Activated T-helper 1 cell treated with Interleukin-2 at 50 U/mL for 16 hours (primary cell): ENCODE measurements at places on chromosomes 6 and 20.

GRCh38 chr20:42267793-42268384 lies 649.7 kb upstream of the CHD6 start:
- no peak for DNase-seq

GRCh38 chr20:50388733-50389437 lies 121.3 kb upstream of the PTPN1 start:
- no peak for DNase-seq

DNA sequence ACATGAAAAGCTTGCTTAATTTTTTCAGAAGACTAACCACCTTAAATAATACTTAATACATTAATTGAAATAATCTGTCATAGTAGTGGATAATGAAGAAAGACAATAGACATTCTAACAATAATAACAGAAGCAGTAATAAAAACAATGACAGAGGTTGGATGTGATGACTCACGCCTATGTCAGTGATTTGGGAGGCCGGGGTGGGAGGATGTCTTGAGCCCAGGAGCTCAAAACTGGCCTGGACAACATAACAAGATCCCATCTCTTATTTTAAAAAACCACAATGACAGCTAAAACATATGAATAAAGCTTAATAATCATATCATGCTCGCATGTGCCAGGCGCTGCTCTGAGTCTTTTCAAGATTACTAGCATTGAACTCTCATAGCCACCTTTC lies 105.5 kb downstream of the IPCEF1 start:
- DNase-seq = no peak

GRCh38 chr6:104896914-104897313 lies 37.2 kb upstream of the HACE1 start:
- no peak for DNase-seq

DNA sequence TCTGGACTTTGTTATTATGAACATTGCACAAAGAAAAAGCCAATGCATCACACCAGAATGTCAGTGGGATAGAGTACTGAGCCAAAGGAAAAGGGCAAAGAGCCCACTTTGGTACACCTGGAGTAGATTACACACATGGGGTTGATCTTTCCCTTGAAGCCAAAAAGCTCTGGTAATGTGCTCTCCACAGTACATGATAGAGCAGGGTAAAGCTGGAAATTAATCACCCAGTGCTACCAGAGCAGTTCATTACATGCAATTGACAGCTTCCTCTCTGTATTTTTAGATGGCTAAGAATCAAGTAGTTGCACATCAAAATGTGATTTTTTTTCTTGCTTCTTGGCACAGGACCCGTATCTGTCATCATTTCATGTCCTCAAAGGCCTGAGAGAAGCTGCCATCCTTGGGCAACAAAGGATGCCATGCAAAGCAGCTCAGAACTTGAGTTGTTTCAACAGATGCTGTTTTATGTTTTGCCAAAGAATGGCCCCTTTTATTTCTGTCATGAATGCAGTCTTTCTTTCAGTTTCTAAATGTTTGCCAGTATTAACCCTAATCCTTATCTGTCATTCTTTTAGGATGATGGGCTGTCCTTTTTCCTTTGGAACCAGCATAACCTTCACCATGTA lies 88.1 kb downstream of the HDGFL1 start:
- DNase-seq = no peak

- no peak for DNase-seq
Observed at GRCh38 chr6:162294029-162294428, 433.5 kb downstream of the PRKN start.

GRCh38 chr6:62615366-62616015 lies 329.5 kb upstream of the KHDRBS2 start:
- no peak for DNase-seq

DNA sequence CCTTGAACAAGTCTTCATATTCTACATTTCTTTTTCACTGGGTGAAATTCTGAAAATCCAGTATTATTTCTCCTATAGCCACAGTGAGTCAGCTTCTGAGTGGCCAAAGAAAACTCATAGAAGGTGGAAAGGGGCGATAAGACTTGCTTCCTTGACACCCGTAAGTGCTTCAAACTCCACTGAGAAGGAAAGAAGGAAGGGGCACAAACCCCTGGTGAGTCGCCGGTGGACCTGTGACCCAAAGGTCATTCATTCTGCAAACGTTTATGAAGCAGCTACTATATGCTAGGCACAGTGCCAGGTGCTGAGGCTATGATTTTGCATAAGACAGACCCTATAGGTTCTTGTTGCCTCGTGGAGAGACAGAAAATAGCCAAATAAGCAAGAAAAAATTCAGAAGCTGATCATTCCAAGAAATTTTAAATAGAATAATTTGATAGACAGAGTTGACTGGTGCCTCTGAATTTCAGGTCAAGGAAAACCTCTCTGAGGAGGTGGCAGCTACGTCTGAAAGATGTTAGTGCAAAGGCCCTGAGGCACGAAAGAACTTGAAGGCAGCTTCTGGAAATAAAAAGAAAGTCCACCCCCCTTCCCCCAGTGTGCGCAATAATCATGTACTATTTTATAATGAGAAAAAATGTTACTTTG lies 118.2 kb downstream of the CD24 start:
- no peak for DNase-seq

- DNase-seq = no peak
Observed at GRCh38 chr6:43807228-43808061, 37.4 kb downstream of the VEGFA start.

DNA sequence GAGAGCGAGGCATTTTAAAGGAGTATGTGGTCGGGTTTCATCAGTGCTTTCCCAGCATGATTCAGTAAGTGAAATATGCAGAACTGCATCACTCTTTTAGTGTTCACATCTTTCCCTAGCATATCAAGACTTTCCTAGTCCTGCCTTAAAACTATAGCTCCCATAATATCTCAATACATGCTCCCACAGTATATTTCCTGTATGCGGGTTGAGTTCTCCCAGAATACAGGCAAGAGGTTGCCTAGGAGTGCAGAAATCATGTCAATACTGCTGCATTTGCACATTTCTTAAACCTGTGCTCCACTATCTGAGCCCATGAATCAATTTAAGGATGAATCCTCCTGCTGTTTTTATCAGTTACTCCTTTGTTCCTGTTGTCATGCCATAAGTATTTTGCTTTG lies 386.6 kb upstream of the SLC35B3 start:
- no peak for DNase-seq

DNA sequence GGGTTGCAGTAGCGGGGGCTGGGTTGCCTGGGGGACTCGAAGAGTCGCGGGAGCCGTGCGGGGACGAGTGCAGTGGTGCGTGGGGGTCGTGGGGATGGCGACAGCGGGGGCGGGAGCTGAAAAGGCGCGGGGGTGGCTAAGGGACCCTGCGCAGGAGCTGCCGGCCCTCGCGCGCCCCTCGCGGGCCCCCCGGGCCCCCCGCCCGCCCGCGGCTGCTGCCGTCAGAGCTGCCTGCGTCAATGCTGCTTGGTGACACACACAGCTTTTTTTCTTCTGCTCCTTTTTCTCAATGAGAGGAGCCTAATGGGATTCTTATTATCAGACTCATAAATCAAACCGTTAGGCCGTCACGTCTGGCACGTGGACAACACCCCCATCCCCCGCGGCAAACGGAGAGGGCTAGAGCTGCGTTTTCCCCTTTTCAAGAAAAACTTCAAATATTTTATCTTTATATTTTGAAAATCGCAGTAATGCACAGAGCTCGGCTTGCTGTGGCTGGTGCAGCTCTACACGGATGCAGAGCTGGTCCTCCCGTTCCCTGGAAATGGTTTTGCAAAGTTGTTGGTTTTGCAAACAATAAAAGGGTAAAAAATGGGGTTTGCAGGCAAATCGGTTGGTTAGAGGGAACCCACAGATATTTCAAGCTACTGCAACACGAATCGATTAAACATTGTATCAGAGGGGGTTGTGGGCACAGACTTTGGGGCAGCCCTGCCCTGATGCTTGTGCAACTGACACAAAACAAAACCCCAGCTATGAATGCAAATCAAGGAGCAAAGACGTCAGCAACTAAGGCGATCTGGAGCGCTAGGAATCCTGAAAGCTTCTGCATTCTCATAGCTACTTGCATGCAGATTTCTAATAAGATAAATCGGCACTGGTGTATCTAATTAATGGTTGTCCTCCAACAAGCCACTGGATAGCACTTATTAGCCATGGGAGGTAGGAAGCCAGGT lies 161.4 kb downstream of the TBXT start:
- no peak for DNase-seq

DNA sequence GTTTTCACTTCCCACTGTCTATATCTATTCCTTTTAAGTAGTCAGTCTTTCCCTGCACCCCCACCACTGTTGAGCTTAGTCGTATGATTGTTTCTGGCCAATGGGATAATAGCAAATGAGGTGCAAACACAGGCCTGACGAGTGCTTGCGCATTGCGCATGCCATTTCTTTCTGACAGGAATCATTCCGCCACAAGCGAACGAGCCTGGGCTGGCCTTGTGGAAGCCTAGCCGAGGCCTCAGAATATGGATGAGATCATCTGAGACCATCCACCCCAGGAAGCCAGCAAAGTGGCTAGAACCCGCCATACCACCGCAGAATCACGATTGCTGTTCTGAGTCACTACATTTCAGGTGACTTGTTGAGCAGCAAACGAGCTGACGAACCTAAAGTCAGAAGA lies 52.2 kb upstream of the PRL start:
- DNase-seq = no peak

GRCh38 chr20:562232-562897 lies 18.8 kb upstream of the CSNK2A1 start:
- no peak for DNase-seq

DNA sequence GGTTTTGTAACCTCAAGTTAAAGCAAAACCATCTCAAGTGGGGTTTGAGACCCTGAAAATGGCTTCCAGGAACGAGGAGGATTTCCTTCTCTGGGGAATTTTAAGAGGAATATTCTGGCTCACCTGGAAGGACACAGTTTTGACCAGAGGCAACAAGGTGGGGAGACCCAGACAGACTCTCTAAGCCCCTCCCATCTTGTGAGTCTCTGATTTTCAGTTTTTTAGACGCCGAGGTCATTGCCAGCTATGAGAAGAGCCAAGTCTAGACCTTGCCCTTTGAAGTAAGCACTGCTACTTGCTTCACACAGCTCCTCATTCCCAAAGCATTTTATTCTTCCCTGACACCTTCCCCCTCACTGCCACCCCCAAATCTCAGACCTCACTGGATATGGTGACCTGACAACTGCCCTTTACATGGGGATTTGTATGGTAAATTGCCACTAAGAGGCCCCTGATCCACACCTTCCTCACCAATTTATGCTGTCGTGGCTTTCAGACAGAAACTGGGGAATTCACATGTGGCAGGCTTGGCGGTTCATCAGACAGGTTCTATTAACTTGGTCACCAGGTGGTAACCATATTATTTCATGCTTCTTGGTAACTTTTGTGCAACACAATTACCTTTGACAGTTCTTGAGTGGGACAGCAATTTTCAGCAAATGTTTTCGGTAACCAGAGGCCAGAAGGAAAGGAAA lies 116.2 kb downstream of the ISM1 start:
- no peak for DNase-seq

- DNase-seq = no peak
Observed at GRCh38 chr6:145836170-145836569, 21.6 kb upstream of the FBXO30 start.

- DNase-seq = no peak
Observed at GRCh38 chr20:18571578-18571977, 4.3 kb downstream of the SMIM26 start.

- no peak for DNase-seq
Observed at GRCh38 chr20:61320691-61321425, 68.8 kb downstream of the CDH4 start.

DNA sequence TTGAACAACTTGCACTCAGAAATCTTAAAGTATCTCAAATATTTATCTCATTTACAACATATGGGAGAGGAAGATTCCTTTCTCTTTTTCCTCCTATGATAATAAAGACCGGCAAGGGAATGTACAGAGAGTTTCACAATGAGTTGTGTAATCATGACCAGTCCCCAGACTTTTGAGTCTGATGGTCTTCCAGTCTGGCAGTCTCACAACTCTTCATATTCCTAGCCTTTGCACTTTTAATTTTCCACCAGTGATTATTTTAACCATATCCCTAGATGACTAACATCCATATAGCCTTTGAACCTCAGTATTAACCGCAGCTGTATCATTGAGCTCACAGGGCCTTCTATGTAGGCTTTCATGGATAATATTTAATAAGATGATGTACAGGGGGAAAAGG lies 278.5 kb downstream of the KHDC1L start:
- no peak for DNase-seq

GRCh38 chr6:38177882-38178583 lies 358.5 kb downstream of the ZFAND3 start:
- DNase-seq = no peak

- DNase-seq = no peak
Observed at GRCh38 chr20:5621305-5621704, 128.9 kb upstream of the SHLD1 start.

GRCh38 chr6:20266851-20267608 lies 54.8 kb upstream of the MBOAT1 start:
- DNase-seq = no peak

DNA sequence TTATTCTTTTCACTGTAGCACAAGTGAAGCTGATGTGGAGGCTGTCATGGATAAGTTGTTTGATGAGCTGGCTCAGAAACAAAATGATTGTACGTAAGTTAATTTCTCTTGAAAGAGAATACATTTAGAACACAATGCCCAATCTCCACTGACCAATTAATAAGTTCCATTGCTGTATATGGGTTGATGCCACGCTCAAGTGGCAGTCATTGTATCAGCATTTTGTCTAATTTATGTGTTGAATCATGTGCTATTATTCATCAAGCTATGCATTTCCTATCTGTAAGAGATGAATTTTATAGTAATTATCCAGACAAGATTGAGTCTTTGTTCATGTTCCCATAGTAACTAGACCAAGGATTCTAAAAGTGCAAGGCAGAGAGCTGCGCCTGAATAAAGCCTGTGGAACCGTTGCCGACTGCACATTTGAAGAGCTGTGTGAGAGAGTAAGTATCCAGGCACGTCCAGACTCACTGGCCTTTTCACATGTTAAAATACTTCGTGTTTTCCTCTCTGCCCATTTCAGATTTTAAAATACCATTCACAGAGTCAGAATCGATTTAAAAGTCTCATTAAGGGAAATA lies 83.8 kb upstream of the FOXO3 start:
- no peak for DNase-seq

- DNase-seq = no peak
Observed at GRCh38 chr20:60213126-60213893, 255.1 kb downstream of the CDH26 start.

DNA sequence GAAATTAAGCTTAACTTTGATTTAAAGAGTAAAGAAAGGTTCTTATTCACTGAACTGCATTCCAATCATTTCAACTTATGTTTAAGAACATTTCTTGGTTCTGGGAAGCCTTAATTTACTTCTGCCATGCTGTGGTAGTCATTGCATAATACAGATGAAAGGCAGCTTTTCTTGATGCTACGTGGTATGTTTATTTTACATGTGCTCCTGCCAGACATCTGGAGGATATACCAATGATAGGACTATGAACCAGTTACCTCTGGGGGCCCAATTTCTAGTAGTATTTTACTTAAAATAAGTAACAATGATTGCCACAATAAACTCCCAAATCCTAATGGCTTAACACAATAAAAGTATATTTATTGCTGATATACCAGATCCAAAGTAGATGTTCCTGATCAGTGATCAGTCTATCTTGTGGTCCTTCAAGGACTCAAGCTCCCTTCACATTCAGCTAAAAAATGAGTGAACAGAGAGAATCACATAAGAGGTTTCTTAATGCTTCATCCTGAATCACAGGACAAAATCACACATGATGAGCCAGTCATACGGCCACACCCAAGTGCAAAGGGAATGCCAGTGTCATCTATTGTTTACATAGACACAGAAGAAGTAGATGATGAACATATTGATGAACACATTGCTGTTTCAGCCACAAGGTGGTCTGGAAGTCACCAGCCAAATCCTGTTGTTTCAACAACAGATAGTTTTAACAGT lies 56.5 kb upstream of the CCN2 start:
- no peak for DNase-seq
